ENCODE measurements at places on chromosomes 5 and 9.

GRCh38 chr9:98075332-98075805 is 18.8 kb downstream of the NANS start:
- no peak for DNase-seq

GRCh38 chr9:81693671-81694378 is 4.5 kb upstream of the TLE1 start:
- no peak for DNase-seq

GRCh38 chr5:175246242-175246888 is 197.6 kb downstream of the DRD1 start:
- no peak for DNase-seq

GRCh38 chr5:111070272-111071134 is 1.0 kb upstream of the TSLP start:
- no peak for DNase-seq

GRCh38 chr5:79540939-79541338 is 27.0 kb upstream of the HOMER1 start:
- DNase-seq = no peak

DNA sequence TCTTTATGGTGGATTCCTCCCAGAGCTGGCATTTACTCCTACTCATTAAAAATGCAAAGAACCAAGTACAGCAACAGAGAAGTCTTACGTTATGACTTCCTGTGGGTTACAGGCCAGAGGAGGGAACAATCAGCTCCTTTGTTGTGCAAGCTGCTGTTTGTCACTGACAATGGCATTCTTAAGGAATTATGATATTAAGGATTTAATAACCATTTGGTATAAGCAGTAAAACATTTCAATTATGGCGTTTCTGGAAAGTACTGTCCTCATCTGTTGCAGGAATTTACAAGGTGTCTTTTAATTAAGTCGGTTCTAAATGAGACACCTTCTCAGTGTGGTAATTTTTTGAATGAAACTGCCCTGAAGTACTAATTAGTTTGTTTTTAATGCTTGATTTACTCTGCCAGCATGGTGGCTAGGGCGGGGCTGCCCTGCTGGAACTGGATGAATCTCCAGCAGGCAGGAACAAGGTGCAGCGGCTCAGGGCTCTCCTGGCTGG is 49.1 kb upstream of the VDAC1 start:
- DNase-seq = no peak

Measured in activated CD4-positive, alpha-beta T cell treated with anti-CD3 and anti-CD28 coated beads, Interleukin-2, amount 50 U/mL, for 1 hour (primary cell).